Activated CD4-positive, CD25-positive, alpha-beta regulatory T cell treated with anti-CD3 and anti-CD28 coated beads, Interleukin-2, amount 50 U/mL, for 24 hours (primary cell): ENCODE measurements at places on chromosomes 16 and 17.
A peak's percentile ranks its signal among the peaks of the same experiment; 100 is the strongest.

DNA sequence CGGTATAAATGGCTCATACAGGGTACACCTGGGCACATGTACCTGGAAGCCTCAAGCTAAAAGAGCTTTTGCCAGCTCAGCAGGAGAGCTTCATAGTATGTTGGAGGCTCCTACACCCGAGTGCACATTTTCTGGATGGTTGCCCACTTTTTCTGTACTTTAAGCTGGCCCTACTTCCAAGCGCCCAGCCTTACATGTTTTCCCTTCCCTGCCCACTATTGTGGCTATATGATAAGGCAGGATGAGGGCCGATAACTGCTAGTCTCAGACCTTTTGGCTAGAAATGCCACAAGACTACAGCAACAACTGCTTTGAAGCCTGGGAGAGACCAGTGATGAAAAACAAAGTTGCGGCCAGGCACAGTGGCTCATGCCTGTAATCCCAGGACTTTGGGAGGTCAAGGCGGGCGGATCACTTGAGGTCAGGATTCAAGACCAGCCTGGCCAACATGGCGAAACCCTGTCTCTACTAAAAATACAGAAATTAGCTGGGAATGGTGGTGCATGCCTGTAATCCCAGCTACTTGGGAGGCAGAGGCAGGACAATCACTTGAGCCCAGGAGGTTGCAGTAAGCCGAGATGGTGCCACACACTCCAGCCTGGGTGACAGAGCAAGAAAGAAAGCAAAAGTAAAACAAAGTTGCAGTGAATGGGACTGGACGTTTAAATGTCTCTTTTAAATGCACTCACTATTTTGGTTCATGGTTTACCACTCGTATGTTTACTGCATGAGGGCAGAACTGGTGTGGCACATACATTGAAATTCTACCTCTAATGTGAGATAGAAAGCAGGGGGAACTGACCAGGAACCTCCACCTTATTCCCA is 14.2 kb upstream of the MARCHF10 start:
- no peak for ATAC-seq

DNA sequence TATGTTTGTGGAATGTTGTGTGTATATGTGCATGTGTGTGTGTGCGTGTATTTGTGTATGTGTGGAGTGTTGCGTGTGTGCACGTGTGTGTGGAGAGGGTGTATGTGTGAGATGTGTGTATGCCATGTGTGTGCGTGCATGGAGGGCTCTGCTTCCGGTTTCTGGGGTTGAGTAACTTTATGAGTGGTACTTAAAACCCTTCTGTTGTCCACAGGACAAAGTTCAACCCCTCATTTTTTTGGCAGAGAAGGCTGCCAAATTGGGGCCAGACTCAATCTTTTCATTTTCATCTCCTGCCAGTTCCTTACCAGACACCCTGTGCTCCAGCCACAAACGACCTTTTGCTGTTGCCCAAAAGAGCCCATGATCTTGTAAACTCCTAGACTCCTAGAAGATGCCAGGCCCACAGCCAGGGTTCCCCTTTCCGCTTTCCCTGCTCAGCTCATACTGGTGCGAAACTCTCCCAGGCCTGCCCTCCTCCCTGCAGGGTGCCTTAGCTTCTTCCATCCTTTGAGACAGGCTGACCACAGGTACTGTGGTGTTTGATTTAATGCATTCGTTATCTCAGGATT is 100.2 kb downstream of the CMIP start:
- ATAC-seq, result no peak

- ATAC-seq, result no peak
Measured at GRCh38 chr17:64378890-64379354, 11.7 kb downstream of the PECAM1 start.

- ATAC-seq, result peak; percentile 12
Measured at GRCh38 chr17:58331815-58332777, 3.5 kb upstream of the TSPOAP1 start.

- ATAC-seq, result no peak
Measured at GRCh38 chr16:72371307-72372086, 199.5 kb upstream of the PMFBP1 start.

DNA sequence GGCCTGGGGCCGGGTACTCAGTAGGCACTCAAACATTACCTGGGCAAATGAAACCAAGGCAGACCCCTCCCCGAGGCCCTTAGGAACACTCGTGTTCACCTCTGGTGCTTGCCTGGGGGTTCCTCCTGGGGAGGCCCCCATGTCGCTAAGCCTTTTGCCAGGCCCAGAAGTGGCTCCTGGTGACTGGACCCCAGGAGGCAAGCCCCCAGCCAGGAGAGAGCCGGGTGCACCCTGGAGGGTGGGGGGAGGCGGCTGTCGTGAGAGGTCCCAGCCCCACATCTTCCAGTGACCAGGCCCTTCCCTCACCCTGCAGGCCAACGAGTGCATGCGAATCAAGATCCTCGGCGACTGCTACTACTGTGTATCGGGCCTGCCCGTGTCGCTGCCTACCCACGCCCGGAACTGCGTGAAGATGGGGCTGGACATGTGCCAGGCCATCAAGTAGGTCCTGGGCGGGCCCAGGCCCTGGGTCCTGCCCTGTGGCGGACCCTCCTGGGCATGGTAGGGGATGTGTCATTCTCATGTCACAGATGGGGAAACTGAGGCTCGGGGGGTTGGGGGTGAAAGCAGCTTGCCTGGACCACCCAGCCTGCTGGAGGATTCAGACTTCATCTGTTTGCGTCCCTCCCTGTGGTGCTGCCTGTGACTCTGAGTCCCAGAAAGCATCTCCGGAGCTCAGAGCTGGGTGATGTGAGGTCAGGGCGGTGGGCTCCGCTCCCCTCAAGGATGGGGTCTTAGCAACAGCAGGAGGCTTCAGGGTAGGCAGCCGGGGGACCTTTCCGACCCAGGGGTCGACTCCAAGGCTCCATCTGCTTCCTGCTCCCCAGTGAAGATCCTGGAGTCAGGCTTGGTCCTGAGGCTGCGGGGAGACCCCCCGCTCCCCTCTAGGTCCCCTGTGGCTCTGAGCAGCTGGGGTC is 32.5 kb downstream of the ADCY7 start:
- no peak for ATAC-seq

DNA sequence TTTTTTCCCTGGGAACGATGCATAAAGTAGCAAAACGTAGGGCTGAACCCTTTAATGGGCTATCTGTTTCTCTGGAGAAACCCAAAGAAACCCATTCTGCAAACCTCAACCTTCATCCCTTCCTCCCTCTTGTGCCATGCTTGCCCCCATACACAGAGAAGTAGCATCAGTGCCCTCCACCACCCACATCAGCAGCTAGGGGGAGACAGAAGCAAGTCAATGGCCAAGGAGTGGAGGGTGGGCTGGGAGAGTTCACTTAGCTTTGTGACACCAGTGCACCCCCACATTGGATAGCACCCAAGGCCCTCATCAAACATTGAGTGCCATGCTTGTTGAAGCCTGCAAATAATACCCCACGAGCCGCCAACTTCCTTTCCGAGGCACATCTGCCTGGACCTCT is 282.4 kb downstream of the ABCC12 start:
- no peak for ATAC-seq

- no peak for ATAC-seq
Measured at GRCh38 chr17:70230850-70231640, 61.7 kb downstream of the KCNJ2 start.

- peak; percentile 30 for ATAC-seq
Measured at GRCh38 chr17:38870259-38871165, 654 bp downstream of the LASP1 start.

- no peak for ATAC-seq
Measured at GRCh38 chr16:5006348-5007193, 27.2 kb downstream of the NAGPA start.

GRCh38 chr17:34761646-34762045 is 182.3 kb downstream of the TMEM132E start:
- ATAC-seq, result no peak

DNA sequence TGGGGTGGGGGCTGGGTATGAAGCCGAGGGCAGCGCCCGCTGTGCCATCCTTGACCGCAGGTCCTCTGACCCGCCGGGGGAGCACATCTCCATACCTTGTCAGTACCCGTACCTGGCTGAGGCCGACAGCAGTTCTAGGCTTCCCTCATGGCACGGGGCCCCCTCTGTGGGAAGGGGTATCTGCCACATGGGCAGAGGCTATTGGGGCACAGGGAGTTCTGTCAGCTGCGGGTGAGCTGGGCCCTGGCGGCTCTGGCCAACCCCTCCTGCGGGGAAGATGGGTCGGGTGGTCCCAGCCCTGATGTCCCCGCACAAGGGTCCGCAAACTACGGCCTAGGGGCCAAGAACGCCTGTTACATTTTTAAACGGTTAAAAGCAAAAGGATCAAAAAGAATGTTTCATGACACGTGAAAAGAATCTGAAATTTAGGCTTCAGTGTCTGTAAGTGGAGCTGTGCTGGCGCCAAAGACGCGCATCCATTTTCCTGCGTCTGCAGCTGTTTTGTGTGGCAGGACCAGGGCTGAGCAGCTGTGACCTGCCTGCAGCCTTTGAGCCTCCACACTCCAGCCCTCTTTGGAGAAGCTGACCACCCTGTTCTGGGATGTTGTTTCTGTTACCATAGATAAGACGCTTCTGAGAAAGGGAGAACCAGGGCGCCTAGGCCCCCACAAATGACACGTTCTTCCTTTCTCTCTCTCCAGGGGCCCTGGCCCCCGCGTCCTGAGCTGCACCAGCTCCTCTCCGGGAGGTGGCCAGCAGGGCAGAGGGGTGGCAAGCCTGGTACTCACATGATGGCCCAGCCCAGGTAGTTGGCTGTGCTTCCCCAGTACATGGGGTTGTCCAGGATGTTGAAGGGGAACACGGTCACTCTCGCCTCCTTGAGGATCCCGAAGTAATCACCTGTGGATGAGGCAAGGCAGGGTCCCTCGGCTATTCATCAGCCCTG is 12.7 kb upstream of the RASD1 start:
- ATAC-seq, result no peak

DNA sequence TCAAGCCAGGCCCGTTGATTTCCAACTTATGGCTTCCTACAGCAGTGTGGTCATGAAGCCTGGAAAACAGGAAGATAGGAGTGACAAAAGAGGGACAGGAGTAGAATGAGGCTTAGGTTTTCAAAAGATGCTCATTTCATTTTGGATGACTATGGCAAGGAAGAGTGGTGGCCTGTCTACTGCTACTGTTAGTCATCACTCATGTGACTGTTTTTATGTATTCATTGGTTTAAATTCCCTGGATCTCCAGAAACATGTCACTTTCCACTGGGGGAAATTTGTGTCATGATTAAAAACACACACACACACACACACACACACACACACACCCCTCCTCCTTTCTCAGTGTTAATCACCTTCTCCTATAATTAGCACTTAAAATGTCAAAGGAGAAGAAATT is 1.1 kb upstream of the CYLD start:
- ATAC-seq, result no peak

DNA sequence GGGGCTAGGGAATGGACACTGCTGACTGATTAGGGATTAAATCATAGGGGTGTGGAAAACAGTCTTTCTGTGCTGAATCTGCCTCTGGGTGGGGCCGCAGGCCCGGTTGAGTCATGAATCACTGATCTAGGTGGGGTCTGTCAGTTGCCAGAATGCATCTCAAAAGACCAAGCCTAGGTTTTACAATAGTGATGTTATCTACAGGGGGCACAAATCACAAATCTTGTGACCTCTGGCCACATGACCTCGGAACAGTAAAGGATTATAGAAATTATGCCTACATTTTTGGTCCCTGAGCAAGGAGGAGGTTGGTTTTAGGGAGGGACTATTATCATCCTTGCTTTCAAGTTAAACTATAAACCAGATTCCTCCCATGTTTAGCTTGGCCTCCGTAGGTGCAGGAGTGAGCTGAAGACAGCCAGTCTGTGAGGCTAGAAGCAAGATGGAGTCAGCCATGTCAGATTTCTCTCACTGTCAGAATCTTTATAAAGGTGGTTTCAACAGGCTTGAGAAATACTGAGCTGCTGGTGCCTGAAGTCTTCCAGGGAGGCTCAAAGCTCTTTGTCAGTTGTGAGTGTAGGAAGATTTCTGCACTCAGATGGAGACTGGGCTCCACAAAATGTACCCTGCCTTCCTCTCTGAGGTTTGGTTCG is 12.9 kb downstream of the GNGT2 start:
- no peak for ATAC-seq
